ENCODE measurements at places on chromosomes 5 and 9. TPM values are rescaled to one million over a fixed set of nuclear protein-coding genes. Genes with fewer than 3 reads are reported as not detected.

Gene APBA1
- 0.28 TPM for total RNA-seq

Gene KIF4B
- total RNA-seq: 0.02 TPM

Gene LAMC3
- total RNA-seq: 2.3 TPM

Gene OR1J2
- total RNA-seq: not detected

Gene HIGD2A
- total RNA-seq: 274 TPM

Gene CATSPER3
- 0.15 TPM for total RNA-seq

Gene PRDM12
- total RNA-seq: 0.32 TPM
